Renal cortical epithelial cell (primary cell): ENCODE measurements at places on chromosomes 4 and X. TPM values are rescaled to one million over a fixed set of nuclear protein-coding genes. Genes with fewer than 3 reads are reported as not detected.

- DNase-seq: peak; percentile 51
Observed at GRCh38 chrX:72676465-72676864, 37.6 kb downstream of the PHKA1 start.

DNA sequence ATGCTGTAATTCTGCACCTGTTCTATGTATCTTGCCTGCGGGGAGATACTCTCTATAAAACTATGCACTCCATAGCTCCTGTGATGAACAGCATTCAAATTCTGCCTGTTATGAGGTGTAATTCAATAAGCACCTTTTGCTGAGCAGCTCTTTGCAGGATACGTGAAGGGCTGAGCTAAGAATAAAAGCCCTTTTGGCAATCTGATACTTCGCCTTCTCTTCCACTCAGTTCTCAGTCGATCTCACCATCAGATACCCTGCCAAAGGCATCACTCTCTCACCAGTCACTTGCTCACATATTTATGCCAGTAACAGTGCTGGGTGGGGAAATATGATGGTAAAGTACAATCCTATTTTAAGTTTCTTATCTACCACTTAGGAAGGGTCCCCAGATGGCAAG lies 67.2 kb downstream of the RPS3A start:
- no peak for DNase-seq

GRCh38 chr4:158845311-158846041 lies 76.7 kb downstream of the FNIP2 start:
- DNase-seq: no peak

DNA sequence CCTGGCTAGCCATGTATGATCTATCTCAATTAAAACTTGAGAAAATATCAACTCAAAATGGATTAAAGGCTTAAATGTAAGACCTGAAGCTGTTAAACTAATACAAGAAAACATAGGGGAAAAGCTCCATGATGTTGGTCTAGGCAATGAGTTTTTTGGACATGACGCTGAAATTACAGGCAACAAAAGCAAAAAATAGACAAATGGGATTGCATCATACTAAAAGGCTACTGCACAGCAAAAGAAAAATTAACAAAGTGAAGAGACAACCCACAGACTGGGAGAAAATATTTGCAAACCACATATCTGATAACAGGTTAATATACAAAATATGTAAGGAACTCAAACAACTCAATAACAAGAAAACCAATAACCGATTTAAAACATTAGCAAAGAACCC lies 8.4 kb downstream of the GC start:
- DNase-seq: no peak

- peak; percentile 1 for DNase-seq
Observed at GRCh38 chrX:125998432-125998831, 167.7 kb downstream of the DCAF12L2 start.

DNA sequence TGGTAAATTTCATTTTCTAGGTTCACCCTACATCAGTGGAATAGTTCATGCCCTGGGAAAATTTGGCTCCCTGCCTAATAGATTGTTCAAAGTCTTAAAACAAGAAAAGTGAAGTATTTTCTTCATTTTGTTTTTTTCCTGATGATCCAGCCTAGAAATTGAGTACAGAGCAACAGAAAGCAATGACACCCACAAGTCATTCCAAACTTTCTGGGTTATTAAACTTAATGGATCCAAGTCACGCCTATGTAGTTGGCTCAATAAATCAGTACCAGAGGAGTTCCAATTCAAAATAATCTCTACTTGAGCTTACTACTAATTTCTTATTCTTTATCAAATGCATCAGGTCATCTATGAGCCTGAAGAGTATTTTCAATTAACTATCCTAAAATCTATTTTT lies 937.6 kb upstream of the SLIT2 start:
- peak; percentile 15 for DNase-seq

DNA sequence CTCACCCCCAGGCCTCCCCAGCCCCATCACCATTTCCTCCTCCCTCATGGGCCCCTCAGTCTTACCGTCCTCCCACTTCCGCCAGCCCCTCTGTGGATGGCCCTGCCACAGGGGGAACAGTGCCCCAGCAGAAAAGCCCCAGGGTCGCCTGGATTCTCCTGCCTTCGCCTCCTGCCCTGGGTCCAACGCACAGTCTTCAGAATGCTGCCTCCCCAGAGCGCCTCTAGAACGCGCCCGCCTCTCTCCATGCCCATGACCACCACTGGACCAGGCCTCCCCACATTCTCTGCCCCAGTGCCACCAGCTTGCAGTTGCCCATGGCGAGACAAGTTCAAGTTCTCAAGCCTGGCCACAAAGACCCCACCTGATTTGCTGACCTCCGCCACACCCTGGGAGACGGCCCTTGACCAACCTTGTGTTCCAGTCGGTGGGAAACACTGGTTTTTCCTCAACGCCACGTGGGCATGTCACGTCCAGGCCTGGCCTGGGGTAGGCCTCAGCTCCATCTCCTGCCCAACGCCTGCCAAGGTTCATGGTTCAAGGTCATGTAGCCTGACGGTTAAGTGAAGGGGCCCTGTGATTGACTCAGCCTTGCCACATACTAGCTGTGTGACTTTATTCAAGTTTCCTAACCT lies 634 bp upstream of the PLXNB3 start:
- DNase-seq: no peak

DNA sequence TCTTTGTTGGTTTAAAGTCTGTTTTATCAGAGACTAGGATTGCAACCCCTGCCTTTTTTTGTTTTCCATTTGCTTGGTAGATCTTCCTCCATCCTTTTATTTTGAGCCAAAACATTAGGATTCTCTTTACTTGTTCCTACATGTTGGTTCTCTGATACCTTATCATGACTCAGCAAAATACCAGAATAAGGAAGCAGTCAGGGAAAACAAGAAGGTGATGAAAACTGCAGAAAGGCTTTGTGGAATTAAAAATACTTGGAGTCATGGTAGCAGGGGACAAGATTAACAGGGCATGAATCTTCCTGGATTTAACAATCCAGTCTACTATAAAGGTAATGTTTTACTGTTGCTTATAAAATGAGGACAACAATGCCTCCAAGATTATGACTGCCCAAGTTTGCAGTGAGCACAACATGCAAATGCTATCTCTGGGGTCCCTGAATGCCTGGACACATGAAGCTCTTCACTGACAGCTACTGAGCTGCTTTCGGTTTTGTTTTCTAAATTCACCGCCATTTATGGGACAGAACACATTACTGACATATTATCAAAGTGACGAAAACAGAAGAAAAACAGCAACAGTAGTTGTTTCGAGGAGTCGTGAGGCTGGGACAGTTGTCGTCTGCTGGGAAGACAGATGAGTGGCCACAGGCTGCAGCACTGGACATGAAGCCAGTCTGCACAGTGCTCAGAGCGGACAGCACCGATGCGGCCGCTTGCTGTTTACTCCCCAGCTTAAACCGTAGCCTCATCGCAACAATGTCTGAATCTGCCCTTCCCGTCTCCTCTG lies 174.5 kb upstream of the DKK2 start:
- DNase-seq: peak; percentile 55

DNA sequence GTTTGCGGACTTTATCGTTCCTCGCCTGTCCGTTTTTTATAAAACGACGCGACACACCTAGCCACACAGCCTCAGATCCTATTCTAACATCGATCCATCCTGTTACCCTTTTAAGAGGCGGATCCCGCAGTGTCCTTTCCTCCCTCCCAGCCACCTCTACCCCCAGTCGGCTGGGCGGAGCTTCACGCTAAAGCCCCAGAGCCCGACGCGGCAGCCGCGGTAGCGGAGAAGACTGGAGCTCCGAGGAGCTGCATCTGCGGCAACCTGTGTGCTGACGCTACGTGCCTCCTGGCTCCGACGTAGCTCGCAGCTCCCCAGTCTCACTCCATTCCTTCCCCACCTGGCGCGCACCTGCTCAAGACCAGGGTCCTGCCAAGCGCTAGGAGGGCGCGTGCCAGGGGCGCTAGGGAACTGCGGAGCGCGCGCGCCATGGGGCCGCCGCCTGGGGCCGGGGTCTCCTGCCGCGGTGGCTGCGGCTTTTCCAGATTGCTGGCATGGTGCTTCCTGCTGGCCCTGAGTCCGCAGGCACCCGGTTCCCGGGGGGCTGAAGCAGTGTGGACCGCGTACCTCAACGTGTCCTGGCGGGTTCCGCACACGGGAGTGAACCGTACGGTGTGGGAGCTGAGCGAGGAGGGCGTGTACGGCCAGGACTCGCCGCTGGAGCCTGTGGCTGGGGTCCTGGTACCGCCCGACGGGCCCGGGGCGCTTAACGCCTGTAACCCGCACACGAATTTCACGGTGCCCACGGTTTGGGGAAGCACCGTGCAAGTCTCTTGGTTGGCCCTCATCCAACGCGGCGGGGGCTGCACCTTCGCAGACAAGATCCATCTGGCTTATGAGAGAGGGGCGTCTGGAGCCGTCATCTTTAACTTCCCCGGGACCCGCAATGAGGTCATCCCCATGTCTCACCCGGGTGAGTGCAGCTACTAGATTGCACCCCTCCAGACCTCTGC lies at the start of gene RNF128:
Gene RNF128, plus strand, starts transcription at position 217 of the 953 bp plus-strand sequence. Its CDS starts 213 bp downstream, at position 430.
- peak; percentile 53 for DNase-seq

DNA sequence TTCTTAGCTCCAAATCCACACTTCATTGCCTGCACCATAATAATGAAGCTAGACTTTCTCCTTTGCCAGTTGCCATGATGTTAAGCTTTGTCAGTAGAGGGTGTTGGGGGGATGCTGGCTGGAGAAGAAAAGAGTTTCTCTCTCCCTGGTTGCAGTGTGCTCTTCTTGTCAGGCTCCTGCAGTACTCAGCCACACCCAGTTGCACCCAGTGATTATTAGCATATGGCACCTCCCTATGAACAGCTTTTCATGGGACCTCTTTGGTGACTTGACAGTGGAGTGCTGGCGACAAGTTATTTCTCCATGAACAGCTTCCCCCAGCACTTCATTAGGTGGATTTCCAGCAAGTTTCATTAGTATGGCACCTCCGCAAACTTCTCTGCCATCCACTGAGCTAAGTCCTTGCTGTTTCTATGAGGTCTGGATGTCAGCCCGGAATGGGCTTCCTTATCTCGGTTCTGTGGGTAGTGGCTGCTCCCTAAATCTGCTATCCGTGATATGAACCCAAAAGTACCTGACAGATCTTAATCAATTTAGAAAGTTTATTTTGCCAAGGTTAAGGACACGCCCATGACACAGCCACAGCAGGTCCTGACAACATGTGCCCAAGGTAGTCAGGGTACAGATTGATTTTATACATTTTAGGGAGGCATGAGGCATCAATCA lies 18.8 kb upstream of the OTUD4 start:
- DNase-seq: no peak

DNA sequence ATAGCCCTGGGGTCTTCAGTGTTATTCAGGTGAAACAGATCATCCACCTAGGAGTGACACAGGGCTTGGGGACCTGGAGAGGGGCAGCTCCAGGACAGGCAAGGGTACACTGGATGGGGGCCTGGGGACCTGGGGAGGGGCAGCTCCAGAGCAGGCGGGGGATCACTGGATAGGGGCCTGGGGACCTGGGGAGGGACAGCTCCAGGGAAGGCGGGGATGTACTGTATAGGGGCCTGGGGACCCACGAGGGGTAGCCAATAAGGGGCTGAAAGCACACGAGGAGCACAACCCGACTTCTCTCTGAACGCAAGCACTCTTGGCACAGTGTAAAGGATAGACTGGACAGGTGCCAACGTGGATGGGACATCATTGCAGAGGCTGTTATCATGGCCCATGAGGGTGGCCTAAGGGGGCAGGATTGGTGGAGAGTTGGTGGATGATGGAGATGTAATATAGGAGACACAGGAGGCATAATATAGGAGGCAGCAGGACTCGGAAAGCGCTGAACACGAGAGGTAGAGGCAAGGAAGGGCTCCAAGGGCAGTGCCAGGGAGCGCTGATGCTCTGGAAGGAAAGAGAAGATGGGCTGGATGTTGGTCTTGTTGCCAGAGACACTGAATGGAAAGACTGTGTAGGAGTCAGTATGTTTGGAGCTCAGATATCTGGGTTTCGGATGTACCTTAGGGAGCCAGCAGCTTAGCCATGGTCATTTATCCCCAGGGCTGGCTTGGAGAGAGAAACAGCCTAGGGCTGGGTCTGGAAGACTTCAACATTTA lies 37.9 kb upstream of the FGFBP2 start:
- DNase-seq: no peak

DNA sequence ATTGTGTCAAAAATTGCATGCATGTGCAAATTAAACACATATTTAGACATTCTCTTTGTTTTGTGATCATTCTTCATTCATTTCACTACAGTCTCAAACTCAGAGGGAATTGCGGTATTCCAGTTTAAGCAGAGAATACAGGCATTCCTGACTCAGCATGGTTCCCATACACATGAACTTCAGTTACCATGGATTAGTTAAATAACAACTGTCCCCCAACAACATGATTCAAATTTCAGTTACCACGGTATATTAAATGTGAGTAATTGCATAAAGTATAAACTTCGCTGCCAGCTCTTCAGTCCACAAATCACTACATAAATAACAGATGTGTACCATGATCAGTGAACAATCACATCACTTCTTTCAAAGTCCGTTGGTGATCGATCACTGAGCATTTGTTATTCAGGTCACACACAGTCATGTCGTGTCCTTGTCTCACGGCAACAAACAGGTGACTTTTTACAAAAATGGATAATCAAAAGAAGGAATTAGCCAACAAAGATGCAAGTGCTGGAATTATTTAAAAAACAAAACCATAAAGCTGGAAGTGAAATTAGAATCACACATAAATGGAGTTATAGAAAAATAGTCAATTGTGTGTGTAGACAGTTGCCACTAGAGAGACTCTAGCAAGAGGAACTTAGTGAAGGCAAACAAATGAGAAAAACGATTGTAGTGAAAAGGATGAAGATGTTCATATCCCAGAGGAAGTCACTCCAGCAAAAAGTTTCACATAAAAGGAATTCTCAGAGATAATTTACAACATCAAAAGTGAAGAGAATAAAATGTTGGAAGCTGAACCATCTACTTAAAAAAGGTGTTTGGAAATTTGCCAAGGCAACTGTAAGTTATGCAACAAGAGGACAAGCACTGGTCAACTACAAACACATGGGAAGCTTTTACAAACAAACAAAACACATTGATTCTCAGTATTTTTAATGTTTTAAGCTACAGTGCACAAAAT lies 138.6 kb upstream of the SMARCAD1 start:
- peak; percentile 1 for DNase-seq

GRCh38 chr4:6529021-6529420 lies 46.0 kb upstream of the MAN2B2 start:
- no peak for DNase-seq

DNA sequence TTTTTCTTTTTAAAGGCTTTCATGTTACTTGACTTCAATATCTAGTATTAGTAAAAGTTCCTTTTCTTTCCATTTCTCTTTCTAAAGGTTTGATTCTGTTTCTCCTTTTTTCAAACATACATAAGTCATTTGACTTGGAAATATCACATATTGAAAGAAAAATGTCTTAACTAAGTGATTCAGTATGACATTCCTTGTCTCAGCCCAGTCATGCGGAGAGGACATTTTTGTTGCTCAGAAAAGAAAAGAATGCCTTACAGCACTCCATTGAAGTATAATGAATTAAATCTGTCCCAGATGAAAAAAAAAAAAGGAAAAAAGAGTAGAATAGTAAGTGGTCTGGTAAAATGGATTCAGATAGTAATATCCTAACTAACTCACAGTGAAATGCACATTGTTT lies 466.1 kb downstream of the ADGRL3 start:
- peak; percentile 72 for DNase-seq

- DNase-seq: peak; percentile 61
Observed at GRCh38 chr4:38145033-38145678, 185.0 kb downstream of the PTTG2 start.

- DNase-seq: no peak
Observed at GRCh38 chr4:153346563-153346962, 2.1 kb downstream of the MND1 start.

ODAM gene
- total RNA-seq: not detected in 2 replicates

NAP1L3 gene
- 1.2 and 3.1 TPM in 2 replicates for total RNA-seq

RBM46 gene
- total RNA-seq: 0.30 and 0.52 TPM in 2 replicates

TMPRSS11F gene
- total RNA-seq: not detected in 2 replicates

PPARGC1A gene
- 2.3 and 62.4 TPM in 2 replicates for total RNA-seq

CACNA1F gene
- 0.05 TPM in 1 of 2 replicates, not detected in the other for total RNA-seq

RNF150 gene
- 2.1 and 15.5 TPM in 2 replicates for total RNA-seq

ETDC gene
- total RNA-seq: not detected in 2 replicates

AADAT gene
- total RNA-seq: 1.6 and 5.9 TPM in 2 replicates
